NCI-H1092 treated with DMSO at 0.1 percent for 48 hours (cell line): ENCODE measurements at places on chromosomes 7 and 10.
A peak's percentile ranks its signal among the peaks of the same experiment; 100 is the strongest.

DNA sequence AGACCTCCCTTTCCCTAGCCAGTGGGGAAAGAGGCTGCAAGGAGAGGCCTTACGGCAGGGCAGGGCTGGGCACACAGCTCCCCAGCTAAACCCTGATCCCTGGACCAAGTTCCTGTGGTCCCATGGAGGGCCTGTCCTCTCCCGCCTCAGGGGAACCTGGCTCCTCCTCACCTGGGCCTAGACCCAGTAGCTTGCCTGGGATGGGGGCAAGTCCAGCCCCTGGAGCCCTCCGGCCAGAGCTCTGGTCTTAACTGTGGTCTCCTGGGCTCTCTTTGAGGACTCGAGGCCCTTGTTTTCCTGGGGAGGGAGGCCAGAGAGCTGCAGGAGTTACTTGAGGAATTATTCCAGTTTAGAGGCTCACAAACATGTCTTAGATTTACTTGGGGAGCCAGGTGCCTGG, 1.5 kb downstream of the ZP3 start:
- no peak for DNase-seq

DNA sequence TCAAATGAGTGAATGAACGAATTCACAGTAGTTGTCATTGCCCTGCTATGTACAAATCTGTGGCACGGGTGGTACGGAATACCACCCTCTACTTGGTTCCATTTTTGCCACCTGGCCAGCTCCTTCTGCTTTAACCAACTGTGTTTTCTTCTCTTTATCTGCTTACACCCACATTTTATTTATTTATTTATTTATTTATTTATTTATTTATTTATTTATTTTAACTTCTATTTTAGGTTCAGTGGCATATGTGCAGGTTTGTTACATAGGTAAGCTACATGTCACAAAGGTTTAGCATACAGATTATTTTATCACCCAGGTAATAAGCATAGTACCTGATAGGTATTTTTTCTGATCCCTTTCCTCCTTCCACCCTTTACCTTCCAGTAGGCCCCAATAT, 42.2 kb upstream of the CAPZA2 start:
- no peak for DNase-seq

DNA sequence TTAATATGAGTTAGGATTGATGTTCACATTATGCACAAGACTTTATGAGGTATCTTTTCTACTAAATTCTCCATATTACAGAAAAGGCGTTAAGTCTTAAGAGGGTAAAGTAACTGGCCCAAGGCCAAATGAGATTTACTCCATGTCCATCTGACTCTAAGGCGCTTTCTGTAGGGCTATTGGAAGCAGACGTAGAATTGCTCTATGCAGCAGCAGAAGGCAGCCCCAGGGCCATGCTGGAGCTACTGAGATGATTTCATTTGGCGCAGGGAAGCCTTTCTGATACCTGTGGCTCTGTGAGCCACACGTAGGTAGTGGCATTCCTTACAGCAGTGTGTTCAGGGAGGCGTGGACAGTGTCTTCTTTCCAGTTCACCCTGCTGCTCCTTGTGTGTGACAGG, 133.1 kb downstream of the SH2D4B start:
- DNase-seq: no peak

DNA sequence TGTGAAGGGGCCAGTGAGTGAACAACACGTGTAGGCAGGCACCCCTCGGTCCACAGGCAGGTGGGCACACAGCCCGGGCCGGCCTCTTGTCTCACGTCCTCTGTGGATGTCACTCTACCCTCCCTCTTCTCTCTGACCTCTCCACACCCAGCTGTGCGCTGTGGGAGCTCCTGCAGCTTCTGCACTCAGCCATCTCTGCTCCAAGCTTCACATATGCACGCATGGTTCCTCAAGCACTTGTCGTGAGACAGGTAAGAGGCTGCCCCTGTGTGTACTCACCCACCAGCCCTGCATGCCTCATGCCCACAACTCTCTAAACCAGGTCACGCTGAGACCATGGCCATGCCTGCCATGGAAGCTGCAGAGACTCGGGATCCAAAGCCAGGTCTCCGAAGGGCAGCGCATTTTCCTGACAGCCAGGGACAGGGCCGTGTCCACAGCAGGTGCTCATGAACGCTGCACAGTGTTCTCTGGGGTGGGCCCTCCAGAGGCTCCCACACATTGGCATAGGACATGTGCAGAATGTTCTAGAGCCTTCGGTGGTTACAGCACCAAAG, 477.5 kb downstream of the PTPRN2 start:
- DNase-seq: no peak

- no peak for DNase-seq
Measured at GRCh38 chr10:43667317-43667731, 18.6 kb upstream of the ZNF32 start.

DNA sequence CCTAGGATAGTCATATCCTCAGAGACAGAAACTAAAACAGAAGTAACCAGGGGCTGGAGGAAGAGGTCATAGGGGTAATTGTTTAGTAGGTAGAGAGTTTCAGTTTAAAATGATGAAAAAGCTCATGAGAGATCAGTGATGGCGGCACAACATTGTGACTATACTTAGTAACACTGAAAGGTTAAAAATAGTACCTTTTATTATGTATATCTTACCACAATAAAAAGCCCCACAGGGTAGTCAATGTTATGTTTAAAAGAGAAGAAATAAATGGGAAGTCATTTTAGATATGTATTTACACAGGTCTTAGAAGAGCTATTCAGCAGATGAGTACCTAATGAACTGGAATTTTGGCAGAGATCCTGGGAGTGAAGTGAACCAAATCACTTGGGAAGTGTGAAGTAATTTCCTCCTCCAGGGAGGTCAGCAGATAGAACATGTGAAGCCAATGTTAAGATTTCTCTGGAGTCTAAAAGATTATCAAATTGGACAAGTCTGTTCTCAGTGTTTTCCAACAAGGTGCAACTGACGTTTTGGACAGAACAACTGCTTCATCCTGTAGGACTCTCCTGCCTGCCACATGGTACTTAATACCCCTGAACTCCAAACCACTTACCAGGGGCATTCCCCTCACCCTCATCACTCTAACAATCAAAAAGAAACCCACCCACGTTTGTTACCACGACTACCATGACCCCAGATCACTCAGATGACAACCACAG, 6.4 kb downstream of the CDCA7L start:
- peak; percentile 62 for DNase-seq

DNA sequence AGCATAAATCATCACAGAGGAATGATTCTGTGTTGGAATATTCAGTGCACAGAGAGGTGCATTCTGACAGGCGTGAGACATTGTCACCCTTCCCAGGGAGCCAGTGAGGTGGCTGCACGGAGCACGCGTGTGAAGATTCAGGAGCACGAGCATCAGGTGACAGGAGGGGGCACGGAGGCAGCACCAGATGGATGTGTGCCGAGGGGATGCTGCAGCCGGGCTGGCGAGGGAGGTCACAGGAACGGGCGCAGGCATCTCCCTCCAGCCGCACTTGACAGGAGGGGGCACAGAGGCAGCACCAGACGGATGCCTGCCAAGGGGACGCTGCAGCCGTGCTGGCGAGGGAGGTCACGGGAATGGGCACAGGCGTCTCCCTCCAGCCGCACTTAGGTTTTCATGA, 66.5 kb downstream of the DIP2C start:
- DNase-seq: no peak

- DNase-seq: no peak
Measured at GRCh38 chr7:16648551-16648950, 2.6 kb downstream of the BZW2 start.

GRCh38 chr7:110733221-110733620, 357.7 kb upstream of the LRRN3 start:
- no peak for DNase-seq

GRCh38 chr10:70965566-70965965, 77.2 kb upstream of the PCBD1 start:
- no peak for DNase-seq

DNA sequence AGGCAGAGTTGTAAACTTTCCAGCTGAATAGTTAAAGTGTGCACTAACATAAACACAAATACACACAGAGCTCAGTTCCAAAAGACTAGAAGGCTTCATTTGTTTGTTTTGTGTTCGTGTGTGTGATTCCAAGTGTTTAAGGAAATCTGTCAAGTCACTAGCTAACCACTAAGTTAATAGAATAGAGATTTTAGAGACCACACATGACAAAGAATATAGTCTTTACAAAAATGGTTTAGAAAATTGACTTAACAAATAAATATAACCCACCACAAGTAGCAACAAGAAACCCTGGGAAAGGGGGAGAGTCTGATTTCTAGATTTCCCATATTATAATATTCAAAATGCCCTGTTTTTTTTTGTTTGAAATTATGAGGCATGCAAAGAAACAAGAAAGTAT, 209.4 kb downstream of the FZD1 start:
- DNase-seq: no peak

GRCh38 chr10:71338728-71339495, 19.9 kb downstream of the SLC29A3 start:
- no peak for DNase-seq

- DNase-seq: peak; percentile 6
Measured at GRCh38 chr10:16116404-16117304, 256.3 kb upstream of the MINDY3 start.

- no peak for DNase-seq
Measured at GRCh38 chr10:27701938-27702537, 43.6 kb downstream of the MKX start.

- DNase-seq: no peak
Measured at GRCh38 chr7:148173369-148173768, 417.2 kb upstream of the C7orf33 start.

DNA sequence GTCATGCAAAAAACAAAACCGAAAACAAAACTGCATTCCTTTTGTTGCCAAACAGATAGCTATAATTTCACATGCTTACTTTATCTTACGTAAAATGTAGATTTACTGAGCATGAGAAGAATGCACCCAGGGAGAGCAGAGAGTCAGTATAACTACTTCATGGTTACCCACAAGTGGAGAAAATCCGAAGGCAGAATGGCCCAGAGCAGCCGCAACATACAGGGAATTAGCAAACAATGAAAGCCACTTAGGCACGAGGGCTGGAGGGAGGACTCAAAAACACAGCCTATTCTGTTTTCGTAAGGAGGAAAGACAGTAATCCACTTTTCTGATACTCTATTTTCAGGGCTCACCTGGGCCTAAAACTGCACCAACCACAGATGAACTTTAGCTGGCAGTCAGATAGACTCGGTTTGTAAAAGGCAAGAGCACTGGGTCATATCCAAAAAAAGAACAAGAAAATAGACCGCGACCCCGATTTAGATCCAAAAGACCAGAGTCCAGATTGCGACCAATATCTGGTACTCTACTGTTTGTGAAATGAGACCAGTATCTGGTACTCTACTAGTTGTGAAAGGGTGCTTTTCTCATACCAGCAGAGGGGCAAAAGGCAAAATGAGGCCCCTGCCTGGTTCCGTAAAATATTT, 1.3 kb downstream of the ITPRIP start:
- no peak for DNase-seq

- DNase-seq: no peak
Measured at GRCh38 chr7:70591643-70592042, 540.3 kb upstream of the GALNT17 start.

- DNase-seq: peak; percentile 52
Measured at GRCh38 chr10:131269776-131270460, 41.6 kb downstream of the TCERG1L start.

GRCh38 chr7:157366722-157367121, 29.9 kb downstream of the DNAJB6 start:
- DNase-seq: no peak

DNA sequence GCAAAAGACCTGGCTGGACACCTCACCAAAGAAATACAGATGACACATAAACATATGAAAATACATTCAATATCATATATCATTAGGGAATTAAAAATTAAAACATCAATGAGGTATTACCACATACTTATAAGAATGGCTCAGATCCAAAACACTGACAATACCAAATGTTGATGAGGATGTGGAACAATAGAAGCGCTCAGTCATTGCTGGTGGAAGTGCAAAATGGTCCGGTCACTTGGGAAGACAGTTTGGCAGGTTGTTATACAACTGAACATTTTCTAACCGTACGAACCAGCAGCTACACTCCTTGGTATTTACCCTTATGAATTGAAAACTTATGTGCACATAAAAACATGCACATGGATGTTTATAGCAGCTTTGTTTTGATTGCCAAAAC, 38.5 kb downstream of the ZMYND11 start:
- no peak for DNase-seq

DNA sequence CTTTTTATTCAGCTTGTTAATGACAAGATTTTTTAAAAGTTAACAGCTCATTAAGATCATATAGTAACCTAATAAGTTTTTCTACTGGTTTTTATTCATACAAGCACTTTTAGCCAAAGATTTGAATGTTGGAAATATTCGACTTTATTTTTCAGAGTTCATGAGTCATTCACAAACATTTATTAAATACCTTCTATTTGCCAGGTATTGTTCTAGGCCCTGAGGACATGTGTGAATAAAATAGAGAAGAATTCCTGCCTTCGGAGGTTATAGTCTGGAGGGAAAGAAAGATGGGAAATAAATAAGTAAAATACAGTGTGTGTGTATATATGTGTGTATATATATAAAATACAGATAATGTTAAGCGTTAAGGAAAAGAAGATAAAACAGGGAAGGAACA, 31.5 kb downstream of the BTAF1 start:
- DNase-seq: no peak

DNA sequence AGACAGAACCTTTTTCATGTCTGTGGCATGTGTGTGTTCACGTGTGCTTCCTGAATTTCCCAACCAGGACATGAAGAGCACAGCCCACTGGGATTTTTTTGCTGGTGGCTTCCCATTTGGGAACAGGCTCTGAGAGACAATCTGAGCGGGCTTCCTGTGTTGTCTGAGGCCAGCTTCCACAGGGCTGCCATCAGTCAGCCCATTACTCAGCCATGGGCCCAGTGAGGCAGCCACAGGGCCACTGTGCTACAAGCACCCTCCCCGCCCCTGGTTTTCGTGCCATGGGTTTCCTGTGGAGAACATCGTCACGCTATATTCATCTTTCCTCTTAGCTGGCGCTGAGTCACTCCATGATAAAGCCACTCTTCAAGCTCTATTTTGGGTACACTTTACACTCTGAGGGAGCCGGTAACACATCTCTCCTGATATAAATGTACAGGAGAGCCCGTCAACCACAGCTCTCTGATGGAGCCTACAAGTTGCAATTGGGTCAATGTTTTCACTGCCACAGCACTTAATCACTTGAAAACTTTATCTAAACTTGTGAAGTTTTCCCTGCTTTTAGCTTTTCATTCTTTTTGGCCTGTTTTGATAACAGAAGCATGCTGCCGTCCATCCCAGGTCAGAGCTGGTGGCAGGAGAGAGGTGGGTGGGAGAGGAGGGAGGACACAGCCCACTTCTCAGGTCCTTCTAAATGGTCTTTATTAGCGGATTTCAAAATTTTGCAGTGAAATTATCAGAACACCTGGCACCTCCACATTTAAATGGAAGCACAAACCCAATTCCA, 96.9 kb downstream of the HIPK2 start:
- no peak for DNase-seq

- peak; percentile 76 for DNase-seq
Measured at GRCh38 chr7:80135309-80136104, 876 bp downstream of the GNAI1 start.

GRCh38 chr7:1635401-1635800, 34.7 kb upstream of the ELFN1 start:
- no peak for DNase-seq

- DNase-seq: no peak
Measured at GRCh38 chr7:74407958-74408357, 45.7 kb upstream of the GTF2IRD1 start.

GRCh38 chr7:150931199-150931869, 46.8 kb downstream of the KCNH2 start:
- DNase-seq: peak; percentile 71

GRCh38 chr10:117007080-117007479, 2.1 kb upstream of the SHTN1 start:
- no peak for DNase-seq
